ENCODE measurements at places on chromosomes 7 and 10.

DNA sequence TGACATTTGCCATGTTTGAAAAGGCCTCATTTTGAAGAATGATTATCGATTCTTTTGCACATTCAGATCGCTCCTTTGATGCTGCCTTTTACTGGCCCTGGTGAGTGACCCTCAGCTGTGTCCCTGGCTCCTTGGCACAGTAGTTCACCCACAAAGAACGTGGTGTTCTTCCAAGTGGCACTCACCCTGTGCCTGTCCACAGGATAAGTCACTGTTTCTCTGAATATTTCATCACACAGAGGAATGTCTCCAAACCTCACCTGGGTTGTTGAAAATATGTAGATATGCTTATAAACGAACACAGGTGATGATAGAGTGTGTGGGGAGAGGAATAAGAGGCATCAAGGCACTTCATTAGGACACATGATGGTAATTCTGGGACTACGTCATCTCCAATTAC, 810.7 kb downstream of the CCSER2 start:
- no peak for DNase-seq

DNA sequence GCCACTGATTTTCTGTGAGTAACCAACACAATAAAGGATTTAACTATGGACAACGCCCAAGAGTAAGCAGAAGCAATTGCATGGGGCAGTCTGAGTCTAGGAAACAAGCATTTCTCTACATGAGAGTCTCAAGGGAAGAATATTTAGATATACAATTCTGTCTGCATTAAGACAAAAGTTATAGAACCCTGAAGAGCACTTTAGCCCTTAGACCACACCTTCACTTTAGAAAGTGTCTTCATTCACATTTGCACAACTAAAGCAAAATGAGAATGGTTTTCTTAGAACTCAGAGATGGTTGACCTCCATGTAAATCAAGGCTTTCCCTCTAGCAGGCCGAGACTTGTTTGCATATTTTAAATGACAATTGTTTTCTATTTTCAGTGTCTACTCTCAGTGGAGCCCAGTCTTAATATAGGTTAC, 25.5 kb upstream of the TRIM24 start:
- no peak for DNase-seq

DNA sequence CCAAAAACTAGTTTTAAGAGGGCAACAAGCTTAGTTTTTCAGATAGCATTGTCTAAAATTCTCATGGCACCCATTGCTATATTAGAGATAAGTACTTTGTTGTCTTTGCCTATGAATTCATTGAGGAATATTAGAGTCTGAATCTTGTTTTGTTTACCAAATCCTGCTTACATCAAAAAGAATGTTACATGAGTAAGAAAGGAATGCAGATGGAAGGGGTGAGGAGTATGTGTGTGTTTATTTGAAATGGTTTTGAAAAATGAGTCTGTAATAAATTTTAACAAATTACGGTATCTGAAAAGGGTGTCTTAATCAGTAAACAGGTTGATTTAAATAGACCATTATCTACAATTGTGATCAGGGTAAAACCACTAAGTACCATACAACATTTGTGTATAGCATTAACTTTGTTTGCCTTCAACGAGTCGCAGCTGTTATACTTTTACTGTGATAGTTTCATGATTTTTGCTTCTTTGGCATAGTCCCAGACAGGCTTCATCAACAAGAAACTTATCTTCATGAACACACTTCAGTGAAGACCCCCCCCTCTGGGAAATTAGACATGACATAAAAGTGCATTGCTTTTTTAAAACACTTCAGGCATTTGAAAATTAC, 1183.9 kb upstream of the C7orf33 start:
- no peak for DNase-seq

DNA sequence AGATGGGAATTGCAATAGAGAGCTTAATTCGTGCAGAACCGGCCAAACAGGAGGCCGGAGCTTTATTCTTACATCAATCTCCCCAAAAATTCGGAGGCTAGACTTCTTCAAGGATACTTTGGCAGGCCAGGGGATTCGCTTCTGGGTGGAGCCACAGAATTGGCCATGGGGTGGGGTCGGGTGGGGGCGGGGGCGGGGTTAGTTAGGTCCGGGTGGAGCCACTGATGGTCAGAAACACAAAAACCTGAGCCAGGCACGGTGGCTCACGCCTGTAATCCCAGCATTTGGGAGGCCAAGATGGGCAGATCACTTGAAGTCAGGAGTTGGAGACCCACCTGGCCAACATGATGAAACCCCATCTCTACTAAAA, 87.5 kb downstream of the SEPTIN14 start:
- no peak for DNase-seq

GRCh38 chr10:99523251-99523773, 9.4 kb upstream of the NKX2-3 start:
- no peak for DNase-seq

GRCh38 chr10:80542053-80542452, 4.4 kb downstream of the SH2D4B start:
- DNase-seq = no peak

GRCh38 chr7:112855227-112855626, 65.0 kb upstream of the TMEM168 start:
- DNase-seq = no peak

DNA sequence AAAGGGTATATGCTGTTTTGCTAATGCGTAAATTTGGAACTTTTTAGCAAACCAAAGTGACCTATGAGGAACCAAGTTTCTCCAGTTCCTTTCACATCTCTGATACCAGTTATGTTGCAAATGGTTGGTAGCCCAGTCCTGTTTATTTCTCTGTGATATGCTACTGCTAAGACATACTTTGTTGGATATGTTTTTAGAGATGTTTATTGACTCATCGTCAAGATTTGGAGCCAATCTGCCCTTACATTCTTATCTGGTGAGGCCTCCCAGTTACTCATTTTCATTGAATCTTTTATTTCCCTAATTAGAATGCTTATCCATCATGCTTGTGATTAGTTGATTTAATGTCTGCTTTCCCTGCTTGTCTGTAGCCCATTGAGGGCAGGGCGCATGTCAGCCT, 58.9 kb downstream of the LRGUK start:
- DNase-seq = no peak

Data from Karpas-422 (cell line).